ENCODE measurements at places on chromosomes 1 and 21. TPM values are rescaled to one million over a fixed set of nuclear protein-coding genes. Genes with fewer than 3 reads are reported as not detected.

The VANGL2 gene
- total RNA-seq: 8.2 TPM

The TSACC gene
- total RNA-seq: not detected

The PGLYRP3 gene
- not detected for total RNA-seq

- DNase-seq: no peak
These were observed 38.6 kb downstream of the NENF start for GRCh38 chr1:212471286-212471685.

- peak; percentile 57 for DNase-seq
These were observed 111.1 kb downstream of the TLR5 start for GRCh38 chr1:223031733-223032601.

- no peak for DNase-seq
These were observed 144.0 kb upstream of the ZNF648 start for GRCh38 chr1:182205351-182206022.

DNA sequence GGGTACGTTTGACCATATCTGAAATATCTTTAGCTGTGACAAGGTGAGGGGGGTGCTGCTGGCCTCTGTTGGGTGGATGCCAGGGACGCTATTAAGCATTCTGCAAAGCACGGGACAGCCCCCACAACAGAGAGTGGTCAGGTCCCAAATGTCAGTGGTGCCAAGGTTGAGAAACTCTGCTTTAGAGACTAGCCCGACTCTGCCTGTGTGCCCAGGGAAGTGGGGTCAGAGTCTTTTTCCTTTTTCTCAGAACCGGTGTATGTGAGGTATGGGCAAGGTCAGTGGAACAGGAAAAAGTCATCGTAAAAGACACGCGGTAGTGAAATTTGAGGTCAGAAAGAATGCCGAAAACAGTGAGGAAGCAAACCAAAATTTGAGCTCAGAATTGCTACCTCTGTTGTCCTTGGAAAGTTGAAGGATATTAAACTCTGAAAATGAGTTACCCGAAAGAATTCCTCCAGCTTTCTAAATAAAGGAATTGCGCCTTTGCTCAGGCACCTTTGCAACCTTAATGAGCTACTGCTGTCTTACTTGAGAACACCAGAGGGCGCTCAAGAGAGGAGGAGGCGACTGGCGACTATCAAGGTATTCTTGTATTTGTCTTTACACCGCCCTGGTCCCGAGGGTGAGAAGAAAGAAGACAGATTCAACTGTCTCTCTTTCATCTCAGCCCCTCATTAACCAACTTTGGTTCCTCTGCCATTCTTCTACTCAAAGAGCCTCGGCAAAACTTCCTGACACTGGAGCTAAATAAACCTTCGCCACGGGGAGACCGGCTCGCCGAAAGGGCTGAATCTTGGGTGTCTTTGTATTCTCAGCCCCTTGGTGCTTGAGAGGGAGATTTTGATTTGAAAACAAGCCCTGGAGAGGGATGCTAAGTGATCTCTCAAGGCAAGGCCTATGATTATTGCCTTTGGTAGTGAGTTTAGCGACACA is 85.4 kb upstream of the OLIG2 start:
- peak; percentile 16 for DNase-seq

- no peak for DNase-seq
These were observed 11.4 kb downstream of the VAV3 start for GRCh38 chr1:107953556-107953955.

The GCSAML gene
- total RNA-seq: 0.21 TPM

GRCh38 chr1:1167398-1167821 is 6.3 kb upstream of the TTLL10 start:
- DNase-seq: no peak

- DNase-seq: no peak
These were observed 21.9 kb downstream of the RGS2 start for GRCh38 chr1:192830595-192831246.

GRCh38 chr21:43971201-43971991 is 40.7 kb upstream of the TRAPPC10 start:
- DNase-seq: no peak

DNA sequence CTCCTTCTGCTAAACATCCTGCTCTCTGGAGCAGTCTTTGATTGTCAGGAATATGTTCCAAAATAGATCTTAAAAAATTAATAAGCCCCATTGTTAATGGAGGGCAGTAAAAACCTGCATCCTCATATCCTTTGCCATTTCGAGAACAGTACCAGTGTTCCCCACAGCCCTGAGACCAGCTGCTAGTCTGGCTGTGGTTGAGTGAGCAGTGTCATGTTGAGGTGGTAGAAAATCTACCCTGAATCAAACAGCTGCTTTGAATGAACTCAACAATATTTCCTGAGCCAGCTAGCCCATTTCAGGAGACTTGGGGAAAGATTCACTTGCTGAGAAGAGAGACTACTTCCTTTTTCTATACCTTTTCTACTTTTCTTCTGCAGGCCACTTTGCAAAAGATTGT is 24.4 kb downstream of the FABP3 start:
- DNase-seq: no peak

- DNase-seq: no peak
These were observed 12.2 kb upstream of the GPR161 start for GRCh38 chr1:168148916-168149315.

DNA sequence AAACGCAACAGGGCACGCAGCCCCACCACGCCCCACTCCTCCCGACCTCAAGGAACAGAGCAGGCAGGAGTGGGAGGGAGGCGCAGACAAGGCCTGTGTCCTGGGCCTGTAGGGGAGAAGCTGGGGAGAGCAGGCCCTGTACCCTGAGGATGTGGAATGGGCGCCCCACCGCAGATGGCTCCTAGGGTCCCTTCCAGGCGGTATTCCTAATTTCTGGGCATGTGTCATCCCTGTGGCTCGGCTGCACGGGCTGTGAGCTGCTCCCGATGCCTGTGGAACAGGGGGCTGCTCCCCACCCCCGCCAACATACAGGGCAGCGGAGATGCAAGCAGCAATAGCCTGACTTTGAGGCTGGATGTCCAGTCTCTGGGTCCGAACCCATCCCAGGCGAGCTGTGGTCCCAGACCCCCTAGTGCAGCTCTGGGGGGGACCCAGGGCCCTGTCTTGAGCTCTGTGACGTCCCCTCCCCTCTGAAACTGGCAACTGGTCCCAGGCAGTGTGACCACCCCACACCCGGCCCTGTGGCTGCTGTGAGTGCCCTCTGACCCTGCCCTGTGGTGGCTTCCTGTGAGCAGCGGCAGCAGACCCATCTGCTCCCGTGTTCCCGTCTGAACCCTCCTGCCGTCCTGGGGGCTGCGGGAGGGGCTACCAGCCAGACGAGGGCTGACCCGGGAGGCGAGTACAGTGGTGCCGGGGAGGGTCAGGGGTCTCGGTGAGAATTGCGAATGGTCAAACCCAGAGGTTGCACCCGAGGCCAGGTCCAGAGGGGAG is 13.9 kb upstream of the COL6A2 start:
- no peak for DNase-seq

GRCh38 chr1:234774971-234775370 is 165.0 kb upstream of the IRF2BP2 start:
- no peak for DNase-seq

- DNase-seq: peak; percentile 86
These were observed at the start of gene IRF2BP2 for GRCh38 chr1:234610061-234610665. Gene IRF2BP2 (minus strand): TSS chr1:234610178. CDS start chr1:234609494, 684 bp downstream.

The RGSL1 gene
- total RNA-seq: not detected

- no peak for DNase-seq
These were observed 204.0 kb upstream of the NFIA start for GRCh38 chr1:60878323-60878722.

DNA sequence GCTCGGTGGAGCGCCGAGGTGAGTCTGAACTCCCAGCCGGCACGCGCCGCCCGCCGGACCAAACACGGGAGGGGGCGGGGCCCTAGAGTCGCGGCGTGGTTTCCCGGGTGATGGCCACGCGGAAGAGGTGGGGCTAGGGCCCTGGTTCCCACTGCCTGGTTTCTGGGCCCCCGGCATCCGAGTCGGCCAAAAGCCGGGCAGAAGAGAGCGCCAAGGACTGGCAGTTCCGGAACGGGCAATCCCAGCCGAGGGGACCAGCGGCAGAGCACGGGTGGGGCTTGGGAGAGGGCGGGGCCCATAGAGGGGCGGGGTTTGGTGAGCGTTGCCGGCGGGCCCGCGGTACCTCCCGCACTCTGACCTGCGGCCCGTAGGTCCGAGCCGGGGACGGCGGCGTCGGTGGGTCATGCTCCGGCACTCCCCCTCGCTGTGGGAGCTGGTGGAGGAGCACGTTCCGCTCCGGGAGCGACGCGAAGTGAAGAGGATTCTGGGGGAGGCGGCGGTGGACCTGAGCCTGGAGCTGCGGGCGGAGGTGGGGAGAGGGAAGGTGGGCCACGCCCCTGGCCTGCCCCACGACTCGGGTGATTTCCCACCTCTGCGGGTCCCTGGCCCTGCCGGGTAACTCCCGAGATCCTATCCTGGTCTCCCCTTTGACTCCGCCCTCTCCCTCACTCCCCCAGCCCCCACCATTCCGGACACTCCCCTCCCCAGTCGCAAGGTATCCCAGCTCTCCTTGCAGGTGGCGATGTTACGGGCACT is at the start of gene CCDC24:
Gene CCDC24, plus strand, starts transcription at position 124 of the 756 bp plus-strand sequence. Its CDS starts 280 bp downstream, at position 404.
- peak; percentile 89 for DNase-seq

The CCDC24 gene
- total RNA-seq: 3.1 TPM

The HDGF gene
- total RNA-seq: 41.2 TPM

DNA sequence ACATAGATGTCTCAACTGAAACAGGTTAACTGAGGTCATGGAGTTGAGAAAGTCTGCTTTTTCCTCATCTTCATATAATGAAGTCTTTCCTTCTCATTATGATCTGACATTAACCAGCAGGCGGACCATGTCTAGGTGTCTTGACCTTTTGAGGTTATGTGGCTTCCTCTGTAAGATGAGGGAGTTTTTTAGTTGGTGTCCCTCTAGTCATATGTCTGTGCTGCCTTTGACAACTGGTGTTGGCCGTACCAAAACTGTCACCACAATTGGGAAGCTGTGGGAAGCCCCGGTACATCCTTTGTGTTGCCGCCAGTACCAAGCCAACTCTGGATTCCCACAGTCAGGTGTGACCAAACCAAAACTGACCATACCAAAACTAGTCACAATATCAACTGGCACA is 105.1 kb downstream of the PBX1 start:
- no peak for DNase-seq

The LEFTY1 gene
- not detected for total RNA-seq

DNA sequence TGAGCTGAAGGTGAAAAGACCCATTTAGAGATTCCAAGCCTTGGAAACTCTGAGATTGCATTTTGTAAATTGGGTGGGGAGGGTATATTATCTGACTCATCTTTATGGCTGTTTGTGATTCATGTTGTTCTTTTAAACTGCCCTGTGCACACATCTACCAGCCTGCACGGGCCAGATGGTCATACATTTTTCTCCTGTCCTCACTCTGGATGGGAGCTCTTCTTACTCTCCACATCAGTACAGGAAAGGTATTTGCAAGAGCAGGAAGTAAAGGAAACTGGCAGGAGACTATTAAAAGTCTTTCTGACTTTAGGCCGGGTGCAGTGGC is 14.3 kb upstream of the NMNAT2 start:
- no peak for DNase-seq

GRCh38 chr1:18795002-18795689 is 64.3 kb downstream of the TAS1R2 start:
- no peak for DNase-seq

DNA sequence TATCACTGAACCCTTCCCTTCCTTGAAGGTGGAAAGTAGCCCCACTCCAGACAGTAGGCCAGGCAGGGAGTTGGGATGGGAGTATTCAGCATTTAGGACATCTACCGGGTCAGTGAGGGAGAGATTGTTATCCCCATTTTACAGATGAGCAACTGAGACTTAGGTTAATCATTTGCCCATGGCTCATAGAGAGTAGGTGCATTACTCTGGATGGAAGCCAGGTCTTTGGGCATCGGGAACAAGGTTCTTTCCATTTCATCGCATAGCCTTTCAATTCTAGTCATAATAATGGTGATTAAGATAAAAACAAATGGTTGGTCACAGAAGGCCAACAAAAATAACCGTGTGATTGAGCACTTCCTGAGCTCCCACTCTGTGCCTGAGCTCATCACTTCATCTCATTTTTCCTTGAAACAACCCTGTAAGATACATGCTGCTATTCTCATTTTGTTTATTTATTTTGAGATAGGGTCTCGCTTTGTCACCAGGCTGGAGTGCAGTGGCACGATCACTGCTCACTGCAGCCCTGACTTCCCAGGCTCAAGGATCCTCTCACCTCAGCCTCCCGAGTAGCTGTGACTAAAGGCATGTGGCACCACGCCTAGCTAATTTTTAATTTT is 64.8 kb downstream of the NAV1 start:
- no peak for DNase-seq

- DNase-seq: no peak
These were observed 442.0 kb upstream of the RUNX1 start for GRCh38 chr21:35491114-35491513.

The IL19 gene
- total RNA-seq: not detected

DNA sequence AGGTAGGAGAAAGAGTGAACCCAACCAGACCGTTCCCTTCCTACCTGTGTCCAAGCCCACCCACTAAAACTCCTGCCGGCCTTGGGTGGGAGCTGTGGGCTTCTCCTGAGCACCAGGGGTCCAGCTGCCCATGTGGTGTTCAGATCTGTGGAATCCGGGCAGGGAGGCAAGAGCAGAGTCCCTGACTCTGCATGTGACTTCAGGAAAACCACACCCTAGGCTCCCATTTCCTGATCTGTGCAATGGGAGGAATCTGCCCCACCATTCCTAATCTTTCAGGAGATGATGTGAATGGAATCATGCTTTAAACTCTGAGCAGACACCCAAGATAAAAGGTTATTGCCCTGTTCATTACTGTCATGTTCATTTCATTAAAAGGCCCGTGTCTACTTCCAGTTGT is 27.6 kb downstream of the EIF2D start:
- DNase-seq: no peak

GRCh38 chr1:188782220-188782841 is 1695.3 kb downstream of the BRINP3 start:
- DNase-seq: no peak

- no peak for DNase-seq
These were observed 20.1 kb downstream of the PTPRU start for GRCh38 chr1:29256394-29256793.

The ZBED6 gene
- total RNA-seq: 36.8 TPM

The ERO1B gene
- 12.6 TPM for total RNA-seq

GRCh38 chr1:152048416-152049009 is 11.7 kb upstream of the S100A11 start:
- no peak for DNase-seq

DNA sequence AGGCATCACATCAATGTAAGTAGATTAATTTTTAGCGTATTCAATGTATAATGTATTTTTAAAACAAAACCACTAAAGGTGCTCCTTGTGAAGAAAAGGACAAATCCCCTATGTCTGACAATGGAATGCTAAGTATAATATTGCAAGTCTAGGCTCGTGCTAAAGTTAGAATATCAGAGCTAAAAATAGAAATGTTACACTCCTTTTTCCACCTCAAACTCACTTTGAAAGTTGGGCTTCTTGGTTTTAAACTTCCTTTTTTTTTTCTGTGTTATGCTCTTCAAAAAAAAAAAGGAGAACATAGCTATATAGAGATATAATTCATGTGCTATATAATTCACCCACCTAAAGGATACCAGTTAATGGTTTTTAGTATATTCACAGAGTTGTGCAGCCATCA is 3.6 kb upstream of the SERBP1 start:
- no peak for DNase-seq

The IPP gene
- total RNA-seq: 1.2 TPM

DNA sequence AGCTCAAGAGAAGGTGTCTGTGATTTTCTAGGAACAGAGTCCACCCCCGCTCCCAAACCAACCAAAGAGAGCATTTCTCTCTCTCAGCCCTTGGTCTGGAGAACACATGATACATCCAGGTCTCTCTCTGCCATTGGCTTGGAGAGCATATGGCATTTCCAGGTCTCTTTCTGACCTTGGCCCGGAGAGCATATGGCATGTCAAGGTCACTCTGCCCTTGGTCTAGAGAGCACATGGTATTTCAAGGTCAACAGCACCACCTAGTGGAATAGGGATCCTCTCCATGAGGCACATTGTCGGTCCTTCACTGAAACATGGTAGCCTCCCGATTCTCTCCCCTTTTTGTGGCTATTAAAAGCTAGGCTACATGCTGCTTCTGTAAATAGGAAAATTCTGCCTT is 437.7 kb upstream of the OLFM3 start:
- DNase-seq: no peak

Measured in uterus (tissue), 4 donors.